ENCODE measurements at places on chromosomes 13 and 19.

DNA sequence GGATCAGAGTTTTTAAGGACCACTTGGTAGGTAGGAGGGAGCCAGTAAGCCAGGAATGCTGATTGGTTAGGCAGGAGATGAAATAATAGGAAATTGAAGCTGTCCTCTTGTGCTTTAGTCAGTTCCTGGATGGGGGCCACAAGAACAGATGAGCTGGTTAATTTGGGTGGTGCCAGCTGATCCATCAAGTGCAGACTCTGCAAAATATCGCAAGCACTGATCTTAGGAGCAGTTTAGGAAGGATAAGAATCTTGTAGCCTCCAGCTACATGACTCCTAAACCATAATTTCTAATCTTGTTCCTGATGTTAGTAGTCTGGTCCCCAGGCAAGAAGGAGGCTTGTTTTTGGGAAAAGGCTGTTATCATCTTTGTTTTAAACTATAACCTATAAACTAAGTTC is 117.9 kb upstream of the GPR12 start:
- no peak for DNase-seq

DNA sequence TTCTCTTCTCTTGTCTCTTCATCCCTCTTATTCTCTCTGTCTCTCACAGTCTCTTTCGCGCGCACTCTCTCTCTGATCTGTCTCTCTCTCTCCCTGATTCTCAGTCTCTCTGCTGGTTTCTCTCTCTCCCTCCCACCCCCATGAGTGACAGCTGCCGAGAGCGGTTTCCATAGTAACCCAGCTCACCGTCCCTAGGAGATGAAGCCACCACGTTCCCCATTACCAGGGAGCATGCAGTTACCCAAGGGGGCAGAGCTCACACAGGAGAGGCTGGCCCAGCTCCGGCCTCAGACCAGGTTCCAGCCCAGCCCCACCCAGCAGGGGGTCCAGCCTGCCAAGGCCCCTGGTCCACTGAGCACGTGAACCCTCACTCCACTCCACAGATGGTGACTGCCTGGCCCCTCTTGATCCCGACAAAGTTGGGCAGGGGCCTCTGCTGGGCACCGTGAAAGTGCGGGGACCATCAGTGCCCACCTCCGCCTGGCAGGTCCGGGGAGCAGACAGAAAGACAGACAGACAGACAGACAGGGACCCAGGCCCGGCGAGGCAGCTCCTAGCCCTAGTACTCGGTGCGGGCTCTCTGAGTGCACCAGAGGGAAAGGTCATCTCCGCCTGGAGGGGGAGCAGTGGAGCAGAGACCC is 50.6 kb downstream of the CELF5 start:
- no peak for DNase-seq

GRCh38 chr13:31920727-31921100 is 110.9 kb upstream of the FRY start:
- DNase-seq = no peak

DNA sequence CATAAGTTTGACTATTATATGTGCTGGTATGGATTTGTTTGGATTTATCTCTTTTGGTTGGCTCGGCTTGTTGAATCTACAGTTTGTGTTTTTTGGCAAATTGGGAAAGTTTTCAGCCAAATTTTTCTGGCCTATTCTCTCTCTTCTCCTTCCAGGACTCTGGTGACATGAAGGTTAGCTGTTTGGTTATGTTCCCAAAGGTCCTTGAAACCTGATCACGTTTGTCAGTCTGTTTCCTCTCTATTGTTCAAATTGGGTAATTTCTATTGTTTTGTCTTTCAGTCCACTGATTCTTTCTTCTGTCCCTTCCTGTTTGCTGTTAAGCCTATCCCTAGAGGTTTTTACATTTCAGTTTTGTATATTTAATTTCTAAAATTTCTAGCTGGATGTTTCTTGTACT is 81.5 kb upstream of the SHISA2 start:
- no peak for DNase-seq

GRCh38 chr13:94333131-94333820 is 146.2 kb downstream of the DCT start:
- no peak for DNase-seq

- DNase-seq = no peak
These were observed 6.7 kb downstream of the ZNF708 start for GRCh38 chr19:21322528-21322927.

DNA sequence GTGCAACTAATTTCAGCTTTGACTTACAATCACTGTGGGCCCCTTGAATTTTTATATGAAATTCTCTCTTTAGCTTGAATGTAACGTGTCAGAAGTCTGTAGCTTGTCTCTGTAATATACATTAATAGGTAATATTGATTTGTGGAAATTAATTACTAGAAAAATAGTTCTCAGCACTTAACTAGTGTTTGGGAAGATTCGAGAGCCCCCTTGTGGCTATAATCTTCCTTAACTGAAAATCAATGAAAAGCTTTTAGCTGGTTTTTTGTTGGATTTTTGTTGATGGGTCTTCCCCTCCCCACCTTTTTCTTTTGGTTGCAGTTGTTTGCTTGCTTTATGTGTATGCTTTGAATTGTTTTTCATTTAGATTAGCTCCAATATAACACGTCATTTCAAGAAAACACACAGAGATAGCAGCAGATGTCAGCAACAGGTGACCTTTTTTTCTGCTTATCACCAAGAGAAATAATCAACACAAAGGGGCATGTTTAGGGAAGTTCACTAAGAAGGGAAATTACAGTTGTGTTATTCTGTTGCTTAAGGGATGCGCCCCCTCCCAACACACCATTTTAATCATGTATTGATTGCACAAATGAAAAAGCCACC is 176.8 kb downstream of the OXGR1 start:
- DNase-seq = peak; percentile 55

DNA sequence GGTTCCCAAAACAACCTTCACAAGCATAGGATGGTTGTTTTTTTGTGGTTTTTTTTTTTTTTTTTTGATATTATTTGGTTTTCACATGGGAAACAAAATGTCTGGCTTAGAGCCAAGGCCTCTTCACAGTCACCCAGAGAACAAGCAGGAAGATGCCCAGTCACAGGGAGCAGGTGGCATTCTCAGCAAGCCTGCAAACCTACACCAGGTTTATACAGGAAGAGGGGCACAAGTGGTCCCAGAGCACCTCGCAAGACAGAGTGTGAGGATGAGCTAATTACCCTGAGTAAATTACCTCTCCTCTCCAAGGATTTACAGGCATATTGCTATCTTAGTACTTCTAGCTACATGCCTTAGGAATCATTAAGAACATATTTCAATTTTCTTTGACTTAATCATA is 1375.6 kb downstream of the EFNB2 start:
- DNase-seq = no peak

- no peak for DNase-seq
These were observed 46.0 kb upstream of the ZNF681 start for GRCh38 chr19:23804676-23805075.

DNA sequence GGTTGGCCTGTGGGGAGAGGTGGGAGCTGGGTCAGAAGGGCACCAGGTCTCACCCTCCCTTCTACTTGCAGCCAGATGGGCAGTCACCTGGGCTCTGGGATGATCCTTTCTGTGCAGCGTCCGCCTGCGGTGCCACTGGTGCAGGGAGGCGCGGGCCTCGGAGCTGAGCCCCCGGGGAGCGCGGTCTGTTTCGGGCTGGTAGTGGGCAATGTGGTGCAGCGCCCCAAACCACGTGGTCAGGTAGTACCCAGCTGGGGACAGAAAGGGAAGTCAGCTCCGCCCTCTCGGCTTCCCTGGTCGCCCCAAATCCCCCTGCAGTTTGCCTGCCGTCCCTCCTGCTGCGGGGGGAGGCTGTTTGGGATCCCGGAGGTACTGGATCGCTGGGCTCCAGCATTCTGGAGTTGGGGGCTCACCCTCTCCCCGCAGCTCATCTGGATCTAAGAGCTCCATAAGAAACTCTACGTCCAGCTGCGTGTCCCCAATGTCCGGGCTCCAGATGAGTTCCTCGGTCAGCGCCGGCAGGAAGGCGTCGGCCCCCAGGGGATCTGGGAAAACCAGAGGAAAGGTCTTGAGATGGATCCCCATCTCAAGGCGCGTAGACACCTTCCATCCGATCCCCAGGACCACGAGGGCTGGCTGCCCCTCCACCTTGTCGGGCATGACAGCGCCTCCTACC is 8.8 kb downstream of the RINL start:
- no peak for DNase-seq

- DNase-seq = no peak
These were observed 7.8 kb downstream of the CEACAM4 start for GRCh38 chr19:41619018-41619556.

GRCh38 chr13:110319774-110320509 is 12.9 kb downstream of the COL4A2 start:
- peak; percentile 83 for DNase-seq

GRCh38 chr13:89950225-89950624 is 1397.3 kb upstream of the MIR17HG start:
- no peak for DNase-seq

Measured in MCF 10A (cell line).